ENCODE measurements at places on chromosomes 1 and 21.

GRCh38 chr1:72435025-72435424 is 152.7 kb upstream of the NEGR1 start:
- no peak for DNase-seq

GRCh38 chr1:170538687-170539086 is 6.7 kb downstream of the GORAB start:
- DNase-seq: no peak

DNA sequence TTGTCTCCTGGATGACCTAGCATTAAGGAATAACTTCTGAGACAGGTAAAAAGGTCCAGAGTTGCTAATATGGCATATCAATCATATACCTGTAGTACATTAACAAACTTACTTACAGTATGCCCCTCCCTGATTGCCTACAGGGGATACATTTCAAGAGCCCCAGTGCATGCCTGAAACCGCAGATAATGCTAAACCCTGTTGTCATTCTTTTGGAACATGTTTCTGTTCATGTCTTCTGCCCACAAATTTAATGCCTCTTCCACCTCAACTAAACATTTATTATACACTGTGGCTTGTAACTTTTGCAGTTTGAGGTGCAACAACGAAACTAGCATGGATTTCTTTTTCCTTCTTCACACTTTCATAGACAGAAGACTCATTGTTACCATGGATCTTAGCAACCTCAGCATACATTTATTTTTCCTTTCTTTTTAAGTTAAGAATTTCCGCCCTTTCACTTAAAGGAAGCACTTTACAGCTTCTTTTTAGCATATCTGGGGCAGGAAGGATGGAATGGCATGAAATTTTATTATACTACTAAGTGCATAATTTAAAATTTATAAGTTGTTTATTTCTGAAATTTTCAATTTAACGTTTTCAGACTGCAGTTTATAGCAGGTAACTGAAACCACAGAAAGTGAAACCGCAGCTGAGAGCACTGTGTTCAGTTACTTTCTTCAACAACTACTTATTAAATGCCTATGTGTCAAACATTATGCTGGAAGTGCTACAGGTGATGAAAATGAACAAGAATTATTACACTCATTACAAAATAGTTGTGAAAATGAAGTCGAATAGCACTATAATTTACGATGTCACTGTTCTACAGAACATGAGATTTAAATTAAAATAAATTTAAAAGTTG is 25.3 kb downstream of the F13B start:
- no peak for DNase-seq

- no peak for DNase-seq
These were observed 19.8 kb upstream of the CLSTN1 start for GRCh38 chr1:9843576-9843945.

Data from HCT116 (cell line).